ENCODE measurements at places on chromosomes 7 and 10. TPM values are rescaled to one million over a fixed set of nuclear protein-coding genes. Genes with fewer than 3 reads are reported as not detected.

Gene PNLIP
- total RNA-seq, result 1.8 TPM

Gene FAM25G
- not detected for total RNA-seq

Gene SSC4D
- total RNA-seq, result 0.41 TPM

Gene LRIT1
- not detected for total RNA-seq

Gene CTBP2
- total RNA-seq, result 58.2 TPM

Gene AS3MT
- total RNA-seq, result 8.7 TPM

Gene SFRP4
- total RNA-seq, result 49.5 TPM

Gene FEZF1
- not detected for total RNA-seq

Gene RNF148
- 3.2 TPM for total RNA-seq

DNA sequence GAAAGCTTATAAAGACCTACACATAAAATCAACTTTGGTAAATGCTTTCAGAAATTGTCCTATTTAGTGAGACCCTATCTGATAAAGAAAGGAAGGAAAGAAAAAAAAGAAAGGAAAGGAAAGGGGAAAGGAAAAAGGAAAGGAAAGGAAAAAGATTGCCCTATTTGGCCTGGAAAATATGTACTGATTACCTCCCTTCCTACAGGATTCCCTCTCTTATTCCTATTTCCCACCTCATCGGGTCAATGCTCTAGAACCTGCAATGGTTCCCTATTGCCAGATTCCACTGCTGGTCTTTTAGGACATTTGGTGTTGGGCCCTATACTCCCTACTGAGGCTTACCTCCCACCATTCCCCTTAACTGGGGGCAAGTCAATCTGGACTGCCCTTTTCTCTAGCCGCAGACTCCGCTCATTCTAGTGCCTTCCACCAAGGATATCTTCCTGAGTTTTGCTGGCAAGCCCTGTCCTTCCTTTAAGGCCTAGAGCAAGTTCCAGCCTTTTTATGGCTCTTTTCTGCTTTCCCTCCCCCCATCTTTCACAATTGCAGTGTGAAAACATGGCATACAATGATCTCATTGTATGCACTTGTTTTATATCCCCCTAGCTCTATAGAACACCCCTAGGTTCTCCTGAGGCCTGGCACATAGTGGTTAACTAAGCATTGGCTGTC lies 4.4 kb downstream of the DDIT4 start:
- no peak for DNase-seq

GRCh38 chr10:78896159-78896928 lies 172.4 kb upstream of the ZMIZ1 start:
- DNase-seq, result no peak

GRCh38 chr10:132563485-132564248 lies 26.1 kb downstream of the INPP5A start:
- no peak for DNase-seq

DNA sequence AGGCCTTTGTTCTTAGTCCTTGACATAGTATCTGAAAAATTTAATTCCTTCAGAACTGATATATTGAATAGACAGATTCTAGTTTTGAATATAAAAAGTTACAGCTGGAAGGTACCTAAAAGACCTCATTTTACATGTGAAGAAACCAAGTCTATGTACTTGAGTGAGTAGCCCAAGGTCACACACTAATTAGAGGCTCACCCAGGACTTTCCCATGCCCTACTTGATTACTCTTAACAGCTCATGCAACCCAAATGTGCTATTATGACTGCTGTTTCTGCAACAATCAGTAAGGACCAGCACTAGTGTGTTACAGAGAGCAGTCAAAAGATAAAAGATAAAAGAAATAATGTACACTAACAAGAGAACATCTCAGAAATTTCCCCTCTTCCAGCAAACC lies 40.7 kb upstream of the BET1 start:
- no peak for DNase-seq

GRCh38 chr7:24602860-24603456 lies 29.7 kb downstream of the PALS2 start:
- DNase-seq, result no peak

- DNase-seq, result no peak
Measured at GRCh38 chr7:98192781-98193457, 18.3 kb upstream of the BHLHA15 start.

DNA sequence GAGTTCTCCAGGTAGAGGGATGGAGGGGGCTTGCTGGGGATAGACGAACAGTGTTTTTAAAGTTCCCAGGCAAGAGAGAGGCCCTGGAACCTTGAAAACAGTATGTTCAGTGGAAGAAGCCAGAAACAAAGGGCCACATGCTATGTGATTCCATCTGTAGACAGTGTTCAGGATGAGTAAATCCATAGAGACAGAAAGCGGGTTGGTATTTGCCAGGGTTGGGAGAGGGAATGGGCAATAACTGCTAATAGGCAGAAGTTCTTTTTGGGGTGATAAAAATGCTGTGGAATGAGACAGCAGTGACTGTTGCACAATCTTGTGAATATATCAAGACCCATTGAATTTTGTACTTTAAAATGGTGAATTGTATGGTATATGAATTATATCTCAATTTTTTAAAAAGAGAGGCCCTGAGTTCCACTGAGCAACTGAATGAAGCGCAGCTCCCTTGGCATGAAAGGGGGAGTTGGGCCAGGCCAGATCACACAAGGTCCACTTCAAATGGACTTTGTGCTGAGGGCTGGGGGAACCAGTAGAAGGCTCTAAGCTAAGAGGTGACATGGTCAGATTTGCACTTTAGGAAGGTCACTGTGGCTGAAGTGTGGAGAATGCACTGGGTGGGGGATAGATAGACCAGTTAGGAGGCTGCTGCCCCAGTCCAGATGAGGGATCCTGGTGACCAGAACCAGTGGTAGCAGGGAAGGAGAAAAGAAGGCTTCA lies 34.0 kb downstream of the LEP start:
- no peak for DNase-seq

- no peak for DNase-seq
Measured at GRCh38 chr10:62811159-62811875, 4.8 kb downstream of the EGR2 start.

- DNase-seq, result no peak
Measured at GRCh38 chr7:24595671-24596418, 22.6 kb downstream of the PALS2 start.

GRCh38 chr10:70565556-70566514 lies 36.7 kb downstream of the PRF1 start:
- DNase-seq, result no peak

DNA sequence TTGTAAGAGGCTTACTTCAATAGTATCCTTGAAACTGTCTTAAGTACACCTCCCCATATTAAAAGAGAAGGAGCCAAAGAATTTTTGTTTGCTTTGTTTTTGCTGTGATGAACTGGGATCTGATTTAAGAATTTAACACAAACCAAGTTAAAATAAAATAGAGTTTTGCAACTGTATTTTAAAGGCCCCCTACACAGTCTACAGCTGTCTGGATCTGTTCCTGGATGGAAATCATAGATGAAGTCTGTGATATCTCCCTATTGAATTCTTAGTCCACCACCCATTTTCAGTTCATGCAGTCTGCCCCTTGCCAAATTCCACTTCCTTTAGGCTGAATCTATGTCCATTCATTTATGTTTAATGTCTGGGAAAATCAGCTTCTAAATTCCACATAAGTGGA lies 169.8 kb upstream of the MEOX2 start:
- peak; percentile 53 for DNase-seq

DNA sequence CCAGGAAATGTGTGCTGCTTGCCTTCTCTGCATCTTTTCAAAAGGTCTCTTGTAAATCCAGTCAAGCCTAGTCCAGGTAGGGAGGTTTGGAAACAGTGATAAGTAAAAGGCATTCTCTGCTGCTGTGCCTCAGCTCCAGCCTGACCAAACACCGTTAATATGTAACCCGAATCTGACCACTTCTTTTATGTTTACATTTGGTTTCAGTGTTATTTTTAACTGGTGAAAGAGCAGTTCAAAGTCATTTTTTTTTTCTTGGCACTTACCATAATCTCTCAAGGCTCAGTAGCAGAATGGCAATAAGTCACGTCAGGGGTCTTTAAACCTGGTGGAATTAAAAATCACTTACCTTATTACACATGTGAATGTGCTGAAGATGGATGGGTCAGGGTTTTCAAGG lies 216.8 kb downstream of the PTEN start:
- DNase-seq, result no peak

DNA sequence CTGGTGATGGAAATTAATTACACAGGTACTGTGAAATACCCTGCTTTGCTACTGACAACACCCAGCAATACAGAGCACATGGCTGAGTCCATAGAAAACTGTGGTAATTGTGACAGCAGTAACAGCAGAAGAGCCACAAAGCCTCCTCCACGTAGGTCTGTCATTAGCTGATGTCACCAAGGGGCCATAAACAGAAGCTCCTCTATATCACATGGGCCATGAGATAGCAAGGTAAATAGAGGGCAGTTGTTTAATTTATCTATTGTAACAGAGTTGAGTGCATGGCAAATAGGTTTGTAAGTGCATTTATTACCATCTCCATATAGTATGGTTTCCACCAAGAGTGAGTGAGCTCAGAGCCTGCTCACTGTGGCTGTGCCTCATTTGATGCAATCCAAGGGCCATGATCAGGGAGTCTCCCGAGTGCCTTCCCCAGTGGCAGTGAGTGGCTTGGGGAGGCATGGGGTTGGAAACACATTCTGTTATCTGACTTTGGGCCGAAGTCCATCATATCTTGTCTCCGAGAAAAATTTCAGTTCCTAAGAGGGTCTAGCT lies 281.2 kb downstream of the SKAP2 start:
- DNase-seq, result no peak

DNA sequence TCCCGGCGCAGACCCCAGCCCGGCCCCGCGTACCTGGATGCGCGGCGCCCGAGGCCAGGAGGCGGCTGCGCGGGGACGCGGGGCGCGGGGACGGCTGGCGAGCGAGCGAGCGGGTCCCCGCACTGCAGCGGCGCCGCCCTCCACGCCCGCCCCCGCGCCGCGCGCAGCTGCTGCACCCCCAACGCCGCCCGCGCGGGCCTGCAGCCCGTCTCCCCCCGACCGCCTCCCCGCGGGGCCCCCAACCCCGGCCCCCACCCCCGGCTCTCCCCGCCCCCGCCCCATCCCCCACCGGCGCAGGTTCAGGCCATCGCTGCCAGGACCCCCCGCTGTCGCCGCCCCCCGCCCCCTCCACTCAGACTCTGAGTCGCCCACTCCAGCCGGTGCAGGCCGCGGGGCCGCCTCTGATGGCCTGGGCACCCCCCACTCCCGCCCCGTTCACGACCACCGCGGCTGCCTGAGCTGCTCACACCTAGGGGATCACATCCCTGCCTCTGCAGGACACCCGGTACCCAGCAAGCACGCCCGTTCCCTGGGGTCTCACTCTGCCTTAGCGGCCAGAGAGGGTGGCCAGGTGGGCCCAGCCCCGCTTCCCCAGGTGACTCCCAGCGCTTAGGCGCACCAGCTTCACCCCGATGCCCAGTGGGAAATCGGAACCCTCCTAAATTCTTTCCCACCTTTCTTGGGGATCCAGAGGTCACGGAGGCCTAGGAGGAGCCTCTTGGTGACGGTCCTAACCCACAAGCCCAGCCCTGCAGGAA lies 13.9 kb upstream of the DNAAF5 start:
- DNase-seq, result peak; percentile 46

- DNase-seq, result no peak
Measured at GRCh38 chr10:86211691-86212390, 154.8 kb downstream of the GRID1 start.

GRCh38 chr7:81846398-81846797 lies 76.6 kb upstream of the HGF start:
- peak; percentile 9 for DNase-seq

GRCh38 chr7:7017707-7018280 lies 164.6 kb upstream of the C1GALT1 start:
- DNase-seq, result no peak

DNA sequence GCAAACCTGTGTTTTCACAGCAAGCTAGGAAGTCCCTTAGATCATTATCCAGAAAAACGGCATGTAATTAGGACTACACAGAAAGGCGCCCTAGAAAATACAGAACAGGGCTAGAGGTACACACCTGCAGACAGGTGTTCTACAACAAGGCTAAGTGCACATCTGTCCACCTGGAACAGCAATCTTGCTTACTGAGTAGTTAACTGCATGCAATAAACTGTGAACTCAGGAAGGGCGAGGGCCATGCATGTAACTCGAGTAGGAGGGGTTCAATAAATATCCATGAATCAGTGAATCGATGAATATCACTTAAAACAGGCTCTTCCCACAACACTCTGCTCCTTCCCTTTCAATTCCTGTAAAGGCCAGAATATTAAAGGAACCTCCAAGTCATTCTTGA lies 22.0 kb downstream of the FAM171A1 start:
- no peak for DNase-seq

DNA sequence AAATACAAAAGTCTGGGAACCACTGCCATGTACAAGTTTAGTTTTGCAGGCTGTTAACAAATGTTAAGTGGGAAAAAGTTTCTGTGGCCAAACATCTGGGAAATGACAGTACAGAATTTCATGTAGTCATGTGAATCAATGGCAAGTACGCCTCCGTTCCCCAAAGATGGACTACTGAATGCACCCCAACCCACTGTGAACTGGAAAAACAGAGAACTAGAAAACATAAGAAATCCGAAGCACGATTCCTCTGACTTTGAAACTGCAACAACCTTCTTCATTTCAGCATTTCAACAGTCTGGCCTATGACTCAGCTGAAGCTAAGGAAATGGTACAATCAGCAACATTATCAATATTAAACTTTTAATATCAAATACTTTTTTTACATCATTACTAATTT lies 41.8 kb downstream of the MCMBP start:
- no peak for DNase-seq

GRCh38 chr10:13349463-13350274 lies 1.6 kb upstream of the SEPHS1 start:
- DNase-seq, result peak; percentile 82

DNA sequence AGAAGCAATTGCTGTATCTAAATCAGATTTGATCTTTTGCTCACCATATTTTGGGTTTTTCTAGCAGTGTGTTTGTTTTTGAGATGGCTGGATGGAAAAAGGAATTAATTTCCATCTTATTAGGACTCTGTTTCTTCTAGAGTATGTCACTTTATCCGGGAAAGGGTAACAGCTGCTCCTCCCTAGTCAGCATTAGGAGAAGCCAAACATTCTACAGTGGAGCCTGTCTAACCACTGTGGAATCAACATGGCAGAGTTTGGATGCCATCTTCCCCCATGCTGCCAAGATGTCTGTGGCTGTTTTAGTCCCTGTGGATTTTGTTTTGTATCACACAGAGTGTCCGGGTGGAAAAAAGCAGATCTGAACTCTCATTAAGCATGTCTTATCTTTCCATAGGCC lies 16.0 kb upstream of the LMOD2 start:
- DNase-seq, result no peak

- no peak for DNase-seq
Measured at GRCh38 chr10:3235996-3236510, 63.5 kb upstream of the PITRM1 start.

GRCh38 chr10:8721650-8722049 lies 667.2 kb downstream of the GATA3 start:
- no peak for DNase-seq

- no peak for DNase-seq
Measured at GRCh38 chr10:120658943-120659885, 191.9 kb upstream of the WDR11 start.

DNA sequence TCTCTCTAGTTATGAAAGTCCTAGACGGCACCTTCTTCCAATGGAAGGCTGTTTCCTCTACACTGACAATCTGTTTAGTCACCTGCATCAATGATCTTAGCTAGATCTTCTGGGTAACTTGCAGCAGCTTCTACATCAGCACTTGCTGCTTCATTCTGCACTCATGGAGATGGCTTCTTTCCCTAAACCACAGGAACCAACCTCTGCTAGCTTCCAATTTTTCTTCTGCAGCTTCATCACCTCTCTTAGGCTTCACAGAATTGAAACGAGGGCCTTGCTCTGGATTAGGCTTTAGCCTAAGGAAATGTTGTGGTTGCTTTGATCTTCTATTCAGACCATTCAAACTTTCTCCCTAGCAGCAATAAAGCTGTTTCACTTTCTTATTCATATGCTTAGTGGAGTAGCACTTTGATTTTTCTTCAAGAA lies 24.6 kb downstream of the NAMPT start:
- DNase-seq, result no peak

Measured in tongue (tissue), 3 donors.